ENCODE measurements at places on chromosomes 3 and 15. TPM values are rescaled to one million over a fixed set of nuclear protein-coding genes. Genes with fewer than 3 reads are reported as not detected.
A peak's percentile ranks its signal among the peaks of the same experiment; 100 is the strongest.

GRCh38 chr3:185200639-185201038 lies 47.8 kb upstream of the C3orf70 start:
- no peak for DNase-seq
- H3K4me1 ChIP-seq = no peaks in the 10 kb centered on the region
- no peak overlapping the region for H3K4me3 ChIP-seq
- H3K27me3 ChIP-seq = no peaks in the 10 kb centered on the region
- H3K27ac ChIP-seq = no peak overlapping the region

GRCh38 chr15:30068326-30068725 lies 14.4 kb upstream of the GOLGA8J start:
- H3K4me3 ChIP-seq = no peak overlapping the region
- no peaks in the 10 kb centered on the region for H3K36me3 ChIP-seq
- no peak overlapping the region for H3K27ac ChIP-seq
- DNase-seq = no peak

- H3K27ac ChIP-seq = no peak overlapping the region
- H3K36me3 ChIP-seq = no peaks in the 10 kb centered on the region
- no peaks in the 10 kb centered on the region for H3K4me1 ChIP-seq
- DNase-seq = no peak
- H3K4me3 ChIP-seq = no peak overlapping the region
Observed at GRCh38 chr3:187798531-187799530, 53.6 kb upstream of the BCL6 start.

The TP63 gene
- 5.2 TPM for total RNA-seq

The PLA2G4E gene
- not detected for total RNA-seq

GRCh38 chr3:139534992-139535879 lies 4.3 kb downstream of the RBP1 start:
- no peaks in the 10 kb centered on the region for H3K36me3 ChIP-seq
- no peaks in the 10 kb centered on the region for H3K27me3 ChIP-seq
- H3K4me3 ChIP-seq = no peak overlapping the region
- peak overlapping the region; percentile 47 for H3K27ac ChIP-seq

DNA sequence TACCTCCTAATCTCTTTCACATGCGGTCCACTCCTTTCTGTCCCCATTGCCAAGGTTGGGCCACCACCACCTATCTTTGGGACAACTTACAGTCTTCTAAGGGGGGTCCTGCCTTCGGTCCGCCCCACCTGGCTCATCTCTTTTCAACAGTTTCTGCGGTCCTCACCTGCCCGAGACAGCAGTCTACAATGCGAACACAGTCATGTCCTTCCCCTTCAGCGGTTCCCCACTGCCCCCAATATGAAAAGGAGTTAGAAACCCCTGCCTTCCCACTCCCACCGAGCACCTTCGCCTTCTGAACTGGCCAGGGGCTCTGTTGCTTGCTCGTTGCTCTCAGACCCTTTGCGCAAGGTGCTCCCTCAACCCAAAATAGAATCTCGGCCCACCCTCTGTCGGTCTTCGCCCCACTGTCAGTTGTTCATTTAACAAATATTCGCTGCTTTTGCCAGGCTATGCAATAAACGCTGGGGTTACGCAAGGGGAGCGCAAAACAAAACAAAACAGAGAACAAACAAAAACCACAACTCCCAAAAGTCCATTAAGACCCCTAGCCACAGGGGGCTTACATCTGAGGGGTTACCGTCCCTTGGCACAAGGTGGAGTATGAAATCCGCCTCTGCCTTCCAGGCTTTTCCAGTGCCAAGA lies 611 bp upstream of the FANCI start:
- peak overlapping the region; percentile 82 for H3K27ac ChIP-seq
- no peaks in the 10 kb centered on the region for H3K36me3 ChIP-seq
- H3K4me3 ChIP-seq = peak overlapping the region; percentile 88
- H3K27me3 ChIP-seq = no peaks in the 10 kb centered on the region

DNA sequence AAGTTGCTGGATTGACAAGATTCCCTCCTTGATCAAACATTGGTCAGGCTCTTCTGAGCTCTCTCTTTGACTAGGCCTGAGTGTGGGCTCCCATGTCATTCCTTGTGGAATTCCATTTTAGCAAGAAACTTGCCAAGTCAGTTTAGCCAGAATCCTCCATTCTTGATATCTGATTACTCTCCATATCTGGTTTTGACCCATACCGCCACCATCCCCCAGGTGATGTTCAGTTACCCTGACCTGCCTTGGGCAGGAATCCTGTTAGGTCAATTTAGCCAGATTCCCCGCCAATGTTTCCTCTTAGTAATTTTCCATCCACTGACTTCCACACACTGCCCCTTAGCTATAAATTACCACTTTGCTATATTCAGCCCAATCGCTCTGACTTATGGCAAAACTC lies 1.0 kb upstream of the PCCB start:
- DNase-seq = no peak
- H3K36me3 ChIP-seq = no peaks in the 10 kb centered on the region
- no peak overlapping the region for H3K4me3 ChIP-seq
- no peak overlapping the region for H3K27ac ChIP-seq
- peaks cover 16% of the 10 kb centered on the region for H3K4me1 ChIP-seq

Data from gastrocnemius medialis (tissue), 4 donors.